ENCODE measurements at places on chromosomes 7 and 10.

DNA sequence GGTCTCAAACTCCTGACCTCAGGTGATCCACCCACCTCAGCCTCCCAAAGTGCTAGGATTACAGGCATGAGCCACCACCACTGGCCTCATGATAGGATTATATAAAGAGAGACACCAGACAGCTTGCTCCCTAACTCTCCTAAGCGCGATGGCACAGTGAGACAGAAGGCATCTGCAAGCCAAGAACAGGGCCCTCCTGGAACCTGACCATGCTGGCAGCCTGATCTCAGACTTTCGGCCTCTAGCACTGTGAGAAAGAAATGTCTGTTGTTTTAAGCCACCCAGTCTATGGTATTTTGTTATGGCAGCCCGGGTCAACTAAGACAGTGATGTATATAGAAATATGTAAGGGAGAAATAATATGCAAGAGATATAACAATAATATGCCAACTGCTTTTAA is 51.2 kb downstream of the SRPK2 start:
- no peak for DNase-seq

DNA sequence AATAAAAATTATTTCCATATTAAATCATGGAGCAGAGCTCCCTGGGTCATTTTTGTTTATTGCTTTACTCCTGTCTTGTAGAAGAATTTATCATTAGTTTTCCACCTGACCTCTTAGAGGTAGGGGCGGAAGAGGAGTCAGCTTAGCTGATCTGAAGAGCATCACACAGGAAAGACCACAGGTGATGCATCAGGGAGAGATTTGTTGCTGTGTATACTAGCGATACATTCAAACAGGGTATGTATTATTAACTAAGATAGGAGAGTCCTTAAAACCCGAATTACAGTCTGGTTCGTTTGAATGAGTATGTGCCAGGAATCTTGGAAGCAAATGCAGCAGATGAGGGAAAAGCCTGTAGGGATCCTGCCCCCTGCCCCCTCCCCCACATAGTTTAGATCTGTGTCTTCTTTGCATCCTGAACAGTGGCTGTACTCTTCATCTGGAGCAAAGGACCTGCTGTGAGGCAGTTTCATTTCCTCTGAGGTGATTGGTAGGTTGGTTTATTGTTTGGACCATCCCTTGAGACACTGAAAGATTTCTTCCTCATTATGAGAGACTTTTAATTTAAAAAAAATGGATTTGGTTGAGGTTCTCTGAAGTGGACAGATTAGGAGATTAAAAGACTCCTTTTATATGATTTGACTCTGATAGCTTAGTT is 177.0 kb downstream of the SND1 start:
- DNase-seq: no peak

GRCh38 chr10:4212111-4212630 is 427.2 kb upstream of the KLF6 start:
- DNase-seq: no peak

GRCh38 chr7:150326657-150327268 is 3.4 kb upstream of the ACTR3C start:
- no peak for DNase-seq

- DNase-seq: no peak
Measured at GRCh38 chr10:7797582-7797981, 9.6 kb downstream of the ATP5F1C start.

GRCh38 chr7:66377045-66377444 is 171.9 kb downstream of the TPST1 start:
- DNase-seq: no peak

GRCh38 chr7:131533566-131534561 is 22.6 kb downstream of the PODXL start:
- no peak for DNase-seq

DNA sequence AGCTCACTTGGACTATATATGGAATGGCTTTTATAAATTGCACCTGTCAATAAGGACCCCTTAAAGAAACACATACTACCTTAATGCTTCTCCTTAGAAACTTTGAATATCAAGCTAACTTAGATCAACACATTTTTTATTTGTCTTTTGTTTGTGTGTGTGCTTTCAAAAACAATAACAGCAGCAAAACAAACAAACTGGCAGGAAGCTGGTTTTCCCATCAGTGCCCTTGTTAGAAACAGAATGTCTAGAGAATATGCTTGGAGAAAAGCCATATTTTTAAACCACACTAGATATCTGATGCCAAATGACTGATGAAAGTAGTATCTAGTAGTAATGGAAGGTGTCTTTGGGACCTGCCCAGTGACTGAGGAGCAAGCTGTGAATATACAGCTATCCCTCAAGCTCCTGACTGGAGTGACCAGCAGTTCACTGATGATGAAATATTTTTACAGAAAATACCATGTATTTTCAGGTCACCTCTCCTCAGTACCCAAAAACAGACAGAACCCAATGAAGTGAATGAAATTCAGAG is 1.0 kb downstream of the PDE1C start:
- DNase-seq: no peak

GRCh38 chr7:90512821-90513254 is 43.4 kb downstream of the PTTG1IP2 start:
- DNase-seq: no peak

DNA sequence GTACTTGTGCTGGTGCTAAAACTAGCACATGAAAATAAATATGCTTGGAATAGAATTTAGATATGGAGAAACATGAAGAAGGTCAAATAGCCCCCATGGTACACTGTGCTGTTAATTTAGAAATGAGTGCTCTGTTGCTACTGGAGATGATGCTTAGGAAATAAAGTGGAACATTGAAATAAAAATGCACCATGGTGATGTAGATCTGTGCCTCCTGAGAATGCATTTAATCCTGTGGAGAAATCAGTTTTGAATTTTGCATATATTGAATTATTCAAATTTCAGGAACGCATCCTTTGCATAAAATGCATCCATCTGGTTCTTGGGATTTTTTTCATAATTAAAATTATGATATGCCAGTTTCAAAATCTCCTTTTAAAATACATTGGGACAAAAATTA is 44.5 kb downstream of the PLEKHA8 start:
- no peak for DNase-seq

DNA sequence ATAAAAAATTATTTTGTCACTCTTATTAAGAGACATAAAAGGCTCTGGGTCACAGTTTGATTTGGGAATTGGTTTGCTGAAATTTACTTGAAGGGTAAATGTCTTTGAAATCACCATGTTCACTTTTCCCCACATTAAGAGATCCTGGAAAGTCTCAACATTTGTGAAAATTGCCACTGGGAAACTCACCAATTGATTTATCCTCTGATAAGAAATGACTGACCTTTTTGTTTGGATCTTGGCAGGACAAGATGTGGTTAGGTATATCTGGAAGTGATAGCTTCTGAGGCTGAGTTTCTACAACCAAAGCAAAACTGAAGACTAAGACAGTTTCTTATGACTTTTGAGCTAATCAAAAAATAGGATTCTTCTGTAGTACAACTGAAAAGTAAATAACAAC is 107.1 kb upstream of the TMEM106B start:
- no peak for DNase-seq

- DNase-seq: no peak
Measured at GRCh38 chr7:40882071-40882658, 747.4 kb downstream of the SUGCT start.

- no peak for DNase-seq
Measured at GRCh38 chr10:90023950-90024349, 322.6 kb downstream of the KIF20B start.

DNA sequence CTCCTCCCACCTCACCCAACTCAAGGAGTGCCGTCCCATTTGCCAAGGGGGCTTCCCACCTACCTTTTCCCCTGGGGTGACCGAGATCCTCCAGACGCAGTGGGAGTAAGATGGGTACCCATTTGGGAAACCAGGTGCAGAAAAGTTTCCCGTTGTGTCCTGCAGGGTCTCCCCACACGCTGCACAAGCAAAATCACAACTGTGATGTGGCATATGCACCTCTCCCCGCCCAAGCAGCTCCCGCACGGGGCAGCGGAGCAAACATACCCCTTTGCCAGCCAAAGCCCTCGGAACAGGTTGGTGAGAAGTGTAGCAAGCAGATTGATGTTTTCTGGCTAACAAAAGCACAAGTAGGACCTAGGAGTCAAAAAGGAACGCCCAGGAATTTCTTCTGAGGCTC is 51.5 kb upstream of the OPALIN start:
- no peak for DNase-seq
